Activated T-cell treated with anti-CD3 and anti-CD28 coated beads for 24 hours (primary cell): ENCODE measurements at places on chromosomes 5 and 9.

- DNase-seq, result no peak
Observed at GRCh38 chr5:56166671-56167385, 66.3 kb downstream of the ANKRD55 start.

GRCh38 chr9:84772511-84772910, 103.0 kb downstream of the NTRK2 start:
- DNase-seq, result no peak

GRCh38 chr9:78365748-78366697, 69.1 kb downstream of the PSAT1 start:
- no peak for DNase-seq

GRCh38 chr5:106241409-106241808, 1429.3 kb downstream of the EFNA5 start:
- DNase-seq, result no peak

DNA sequence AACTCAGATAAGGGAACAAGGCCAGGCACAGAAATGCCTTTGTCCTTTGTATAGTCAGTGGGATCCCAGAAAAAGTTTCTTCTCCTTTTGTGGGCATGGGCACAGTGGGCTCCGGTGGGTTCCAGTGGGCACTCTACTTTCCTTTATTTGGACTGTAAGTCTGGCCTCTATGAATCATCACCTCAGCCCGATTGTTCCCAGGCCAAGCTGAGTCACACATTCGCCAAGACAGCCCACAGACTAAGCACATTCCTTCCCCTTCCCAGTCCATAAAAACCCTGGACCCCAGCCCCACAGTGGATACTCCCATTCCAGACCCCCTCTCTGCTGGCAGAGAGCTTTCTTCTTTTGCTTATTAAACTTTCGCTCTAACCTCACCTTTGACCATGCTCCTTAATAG, 165.0 kb downstream of the FBXL17 start:
- DNase-seq, result no peak

GRCh38 chr9:19480345-19480744, 71.5 kb downstream of the ACER2 start:
- no peak for DNase-seq

DNA sequence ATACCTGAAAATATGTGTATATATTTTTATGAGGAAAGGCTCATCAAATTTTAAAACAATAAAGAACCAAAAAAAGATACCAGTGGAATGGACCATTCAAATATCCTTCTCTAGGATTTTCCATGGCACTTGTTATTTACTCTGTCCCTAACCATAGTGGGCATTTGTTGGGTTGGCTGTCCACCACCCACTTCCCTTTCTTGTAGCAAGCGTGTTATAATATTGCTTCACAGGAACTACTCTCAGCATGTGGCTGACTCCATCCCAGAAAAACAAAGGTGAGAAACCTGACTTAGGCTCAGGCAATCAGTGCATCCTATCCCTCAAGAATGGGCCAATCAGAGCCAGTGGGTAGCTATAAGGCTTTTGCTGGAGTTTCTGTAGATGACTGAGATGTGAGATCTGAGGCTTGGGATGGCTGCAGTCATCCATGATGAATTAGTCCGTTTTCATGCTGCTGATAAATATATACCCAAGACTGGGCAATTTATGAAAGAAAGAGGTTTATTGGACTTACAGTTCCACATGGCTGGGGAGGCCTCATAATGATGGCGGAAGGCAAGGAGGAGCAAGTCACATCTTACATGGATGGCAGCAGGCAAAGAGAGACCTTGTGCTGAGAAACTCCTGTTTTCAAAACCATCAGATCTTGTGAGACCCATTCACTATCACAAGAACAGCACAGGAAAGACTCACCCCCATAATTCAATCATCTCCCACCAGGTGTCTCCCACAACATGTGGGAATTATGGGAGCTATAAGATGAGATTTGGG, 17.2 kb downstream of the C5orf63 start:
- no peak for DNase-seq

- no peak for DNase-seq
Observed at GRCh38 chr9:121725008-121725775, 73.8 kb downstream of the DAB2IP start.

- DNase-seq, result no peak
Observed at GRCh38 chr9:93107825-93108161, 11.8 kb downstream of the CARD19 start.

GRCh38 chr5:38403406-38403805, 145.0 kb downstream of the EGFLAM start:
- no peak for DNase-seq

- no peak for DNase-seq
Observed at GRCh38 chr9:11233696-11234095, 620.9 kb upstream of the PTPRD start.

DNA sequence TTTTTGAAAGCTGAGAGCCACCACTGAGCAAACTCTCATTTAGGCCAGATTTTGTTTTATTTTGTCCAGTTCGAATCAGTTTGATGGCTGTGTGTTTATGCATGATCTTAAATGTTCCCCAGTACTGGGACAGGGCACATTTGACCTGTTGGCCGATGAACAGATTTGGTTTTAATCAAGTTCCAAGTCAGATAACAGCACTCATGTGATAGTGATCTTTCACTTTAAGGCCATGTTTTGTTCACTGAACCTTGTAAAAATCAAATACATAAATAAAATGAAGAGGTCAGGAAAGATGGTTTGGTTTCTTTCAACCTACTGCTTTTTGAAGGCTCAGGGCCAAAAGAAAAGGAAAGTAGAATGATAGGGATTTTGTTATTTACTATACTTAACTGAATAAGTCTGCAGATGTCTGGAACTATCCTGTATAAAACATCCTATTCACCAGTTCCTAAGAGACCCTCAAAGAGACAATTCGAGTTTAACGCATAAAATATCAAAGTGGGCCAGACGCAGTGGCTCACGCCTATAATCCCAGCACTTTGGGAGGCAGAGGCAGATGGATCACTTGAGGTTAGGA, 77.2 kb downstream of the PGM5 start:
- no peak for DNase-seq

GRCh38 chr5:158519433-158520021, 580.2 kb downstream of the EBF1 start:
- DNase-seq, result no peak

- DNase-seq, result peak; percentile 68
Observed at GRCh38 chr5:95960667-95961616, 709 bp downstream of the ELL2 start.

DNA sequence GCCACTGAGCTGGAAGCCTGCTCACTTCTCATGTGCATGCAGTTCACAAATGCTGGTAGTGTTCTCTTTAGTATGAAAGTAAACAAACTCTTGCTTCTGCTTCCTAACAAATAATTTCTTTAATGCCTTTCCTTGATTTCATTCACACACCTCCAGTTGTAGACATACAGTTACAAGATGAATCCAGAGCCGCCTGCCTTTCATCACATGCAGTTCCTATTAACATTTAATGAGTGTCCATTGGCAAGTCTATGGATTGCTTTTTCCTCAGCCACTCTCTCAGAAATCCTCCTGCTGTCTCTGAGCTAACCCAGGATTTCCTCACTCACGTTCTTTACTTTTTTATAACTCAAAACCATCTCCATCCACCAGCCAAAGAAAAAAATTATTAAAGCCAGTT, 408.6 kb downstream of the BNC2 start:
- DNase-seq, result no peak

- DNase-seq, result no peak
Observed at GRCh38 chr5:125485771-125486170, 739.3 kb upstream of the ZNF608 start.

DNA sequence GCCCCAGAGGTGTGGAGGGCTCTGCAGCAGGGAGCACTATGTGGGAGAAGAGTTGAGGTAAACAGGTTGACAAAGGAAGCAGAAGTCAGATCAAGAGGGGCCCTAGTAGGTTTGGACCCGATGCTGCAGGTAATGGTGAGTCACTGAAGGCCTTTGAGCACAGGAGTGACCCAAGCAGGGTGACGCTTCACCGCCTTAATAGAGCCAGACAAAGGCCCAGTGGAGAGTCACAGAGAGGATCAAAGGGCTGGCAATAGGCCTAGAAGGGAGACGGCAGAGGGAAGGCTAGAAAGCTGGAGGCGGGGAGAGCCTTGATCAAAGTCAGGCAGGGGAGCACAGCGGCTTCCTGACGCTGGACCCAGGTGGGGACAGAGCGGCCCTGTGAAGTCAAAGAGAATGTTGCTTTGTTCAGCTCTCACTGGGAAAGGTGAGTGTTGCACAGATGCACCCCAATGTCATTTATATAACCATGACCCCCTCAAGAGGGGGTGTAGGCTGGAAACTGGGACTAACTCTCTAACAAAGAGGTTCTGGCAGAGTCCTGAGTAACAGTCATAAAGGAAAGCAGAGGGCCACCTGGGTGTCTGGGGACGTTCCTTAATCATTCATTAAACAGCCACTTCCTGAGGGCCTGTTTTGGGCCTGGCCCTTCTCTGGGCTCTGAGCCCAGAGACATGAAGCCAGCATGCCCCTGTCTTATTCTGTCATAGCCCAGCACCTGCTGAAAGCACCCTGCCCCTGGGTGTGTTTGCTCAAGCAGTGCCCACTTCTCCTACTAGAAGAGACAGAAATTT, 9.8 kb upstream of the CPLX2 start:
- DNase-seq, result no peak

- DNase-seq, result no peak
Observed at GRCh38 chr9:82206946-82207345, 218.4 kb downstream of the SPATA31D1 start.

DNA sequence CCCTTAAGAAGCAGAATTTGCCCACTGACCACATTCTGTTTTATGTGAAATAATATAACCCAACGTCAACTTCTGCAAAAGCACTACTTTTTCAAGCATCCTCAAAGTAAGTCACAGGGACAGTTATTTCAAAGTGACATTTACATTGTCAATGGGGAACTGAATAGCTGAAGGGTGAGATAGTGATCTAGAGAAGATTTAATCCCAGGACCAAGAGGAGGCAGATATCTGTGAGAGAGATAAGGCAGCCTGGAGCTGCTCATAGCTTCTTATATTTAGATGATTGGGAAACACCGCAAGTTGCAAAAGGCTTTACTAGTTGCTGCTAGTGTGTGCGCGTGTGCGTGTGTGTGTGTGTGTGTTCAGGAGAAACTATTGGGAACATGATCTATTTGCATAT, 210.4 kb upstream of the RFX3 start:
- no peak for DNase-seq

GRCh38 chr5:83472508-83473345, 1.2 kb downstream of the VCAN start:
- DNase-seq, result no peak
